Thymus (tissue), 14 donors: ENCODE measurements at places on chromosomes 1 and 21. TPM values are rescaled to one million over a fixed set of nuclear protein-coding genes. Genes with fewer than 3 reads are reported as not detected.

GRCh38 chr21:28487455-28488070, 505.1 kb downstream of the LTN1 start:
- H3K4me1 ChIP-seq: no peaks in the 10 kb centered on the region
- DNase-seq: no peak
- H3K27ac ChIP-seq: no peak overlapping the region
- no peaks in the 10 kb centered on the region for H3K27me3 ChIP-seq
- H3K4me3 ChIP-seq: no peak overlapping the region
- no peaks in the 10 kb centered on the region for H3K36me3 ChIP-seq

CNR2 gene
- 1.8 TPM for polyA plus RNA-seq

- no peaks in the 10 kb centered on the region for H3K36me3 ChIP-seq
- H3K27me3 ChIP-seq: peaks cover 22% of the 10 kb centered on the region
- H3K4me1 ChIP-seq: no peaks in the 10 kb centered on the region
- no peak overlapping the region for H3K27ac ChIP-seq
- DNase-seq: no peak
Measured at GRCh38 chr1:11938722-11939526, 4.4 kb downstream of the PLOD1 start.

CNN3 gene
- polyA plus RNA-seq: 131 TPM

DNA sequence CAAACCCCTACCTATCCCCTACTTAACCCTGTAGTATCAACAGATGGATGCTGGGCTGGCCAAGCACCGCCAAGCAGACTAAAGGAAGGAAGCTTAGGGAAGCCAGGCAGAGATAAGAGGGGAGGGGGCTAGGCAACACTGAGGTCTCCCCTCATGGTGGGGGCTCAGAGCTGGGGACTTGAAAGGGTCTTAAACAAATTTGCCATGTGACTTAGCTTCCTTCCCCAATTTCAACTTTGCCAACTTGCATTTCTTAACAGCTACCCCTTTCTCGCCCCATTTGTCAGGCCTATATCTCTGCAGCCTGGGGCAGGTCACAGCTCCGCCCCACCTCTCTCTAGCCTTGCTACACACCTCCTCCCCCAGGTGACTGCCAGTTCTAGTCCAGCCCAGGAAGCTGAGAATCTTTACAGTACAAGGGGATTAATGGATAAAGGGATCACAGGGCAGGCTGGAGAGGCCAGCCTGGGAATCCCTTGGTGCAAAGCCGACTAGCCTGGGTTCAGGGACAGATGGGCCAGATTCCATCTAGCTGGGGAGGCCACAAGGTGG, 3.4 kb downstream of the KIF21B start:
- H3K27ac ChIP-seq: peak overlapping the region; percentile 96
- no peaks in the 10 kb centered on the region for H3K36me3 ChIP-seq
- no peaks in the 10 kb centered on the region for H3K27me3 ChIP-seq

CNTN2 gene
- 0.27 TPM for polyA plus RNA-seq

DNA sequence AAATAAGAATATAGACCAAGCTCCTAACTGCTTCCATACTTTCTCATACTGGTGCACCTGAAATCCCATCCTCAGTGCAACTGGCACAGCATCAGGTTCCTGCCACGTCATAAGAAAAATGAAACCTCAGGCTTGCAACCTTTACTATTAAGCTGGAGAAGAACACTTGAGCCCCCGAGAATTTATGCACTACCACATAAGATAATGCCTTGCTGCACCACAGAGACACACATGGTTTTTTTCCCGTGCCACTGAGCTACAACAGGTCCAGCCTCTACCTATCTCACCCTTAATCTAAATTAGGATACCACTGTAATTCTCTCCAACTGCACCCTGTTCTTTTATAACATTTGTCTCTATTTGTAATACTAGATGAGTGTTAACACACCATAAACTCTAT, 174.5 kb downstream of the DENND1B start:
- H3K4me1 ChIP-seq: no peaks in the 10 kb centered on the region
- H3K36me3 ChIP-seq: no peaks in the 10 kb centered on the region
- DNase-seq: no peak
- no peak overlapping the region for H3K27ac ChIP-seq
- no peaks in the 10 kb centered on the region for H3K27me3 ChIP-seq
- no peak overlapping the region for H3K4me3 ChIP-seq

DNA sequence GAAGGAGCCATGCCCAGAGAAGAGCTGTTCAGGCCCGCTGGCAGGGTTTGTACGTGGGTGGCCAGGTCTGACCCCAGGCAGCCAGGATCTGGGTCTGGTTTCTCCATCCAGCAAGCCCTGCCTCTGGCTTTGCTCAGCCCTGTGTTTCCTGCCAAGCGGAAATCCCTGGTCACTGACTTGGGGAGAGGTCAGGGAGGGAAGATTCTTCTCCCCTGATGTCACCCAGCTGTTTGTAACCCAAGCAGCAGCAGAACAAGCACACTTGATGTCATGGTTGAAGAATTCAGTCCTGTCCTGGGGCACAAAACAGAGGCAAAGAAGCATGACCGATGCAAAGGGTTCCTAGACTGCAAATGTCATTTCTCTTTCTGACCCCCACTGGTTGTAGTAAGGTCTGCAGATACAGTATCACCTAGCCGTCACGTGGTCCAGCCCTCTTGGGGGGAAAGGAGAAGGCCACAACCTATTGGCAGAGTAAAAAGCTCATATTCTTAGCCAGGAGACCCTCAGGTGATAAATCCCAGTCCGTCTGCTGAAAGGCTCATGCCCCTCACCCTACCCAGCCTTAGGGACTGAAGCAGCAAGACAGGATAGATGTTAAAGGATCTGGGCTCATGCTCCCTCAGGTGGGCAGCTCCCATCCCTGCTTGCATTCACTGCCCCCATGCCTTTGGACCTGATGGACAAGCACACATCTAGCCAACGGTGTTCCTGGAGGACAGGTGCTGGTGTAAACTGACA, 120.9 kb downstream of the SYT2 start:
- H3K27me3 ChIP-seq: no peaks in the 10 kb centered on the region
- H3K36me3 ChIP-seq: no peaks in the 10 kb centered on the region
- no peaks in the 10 kb centered on the region for H3K4me1 ChIP-seq
- H3K4me3 ChIP-seq: no peak overlapping the region
- DNase-seq: no peak
- H3K27ac ChIP-seq: no peak overlapping the region
